ENCODE measurements at places on chromosomes 2 and 18. TPM values are rescaled to one million over a fixed set of nuclear protein-coding genes. Genes with fewer than 3 reads are reported as not detected.

GRCh38 chr2:162579169-162579568 lies 235.2 kb downstream of the GCA start:
- DNase-seq = no peak

GRCh38 chr2:6139916-6140315 lies 447.7 kb downstream of the SOX11 start:
- DNase-seq = no peak

DNA sequence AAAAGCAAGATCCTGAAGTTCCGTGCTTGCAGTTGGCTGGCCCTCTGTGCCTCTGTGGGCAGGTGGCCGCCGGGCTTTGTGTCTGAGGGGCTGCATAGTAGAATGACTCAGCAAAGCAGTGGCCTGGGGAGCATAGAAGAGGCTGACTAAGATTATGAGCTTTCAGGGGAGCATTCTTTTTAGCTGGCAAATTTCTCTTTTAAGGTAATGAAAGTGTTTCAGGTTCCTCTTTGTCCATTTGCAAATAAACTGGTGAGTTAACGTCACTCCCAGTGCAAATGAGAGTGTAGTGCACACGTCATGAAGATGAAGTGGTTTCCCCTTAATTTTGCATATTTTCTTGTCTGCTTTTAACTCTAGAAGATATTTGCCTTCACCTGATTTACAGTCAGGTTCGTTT lies 98.6 kb downstream of the BCL2L11 start:
- DNase-seq = no peak

DNA sequence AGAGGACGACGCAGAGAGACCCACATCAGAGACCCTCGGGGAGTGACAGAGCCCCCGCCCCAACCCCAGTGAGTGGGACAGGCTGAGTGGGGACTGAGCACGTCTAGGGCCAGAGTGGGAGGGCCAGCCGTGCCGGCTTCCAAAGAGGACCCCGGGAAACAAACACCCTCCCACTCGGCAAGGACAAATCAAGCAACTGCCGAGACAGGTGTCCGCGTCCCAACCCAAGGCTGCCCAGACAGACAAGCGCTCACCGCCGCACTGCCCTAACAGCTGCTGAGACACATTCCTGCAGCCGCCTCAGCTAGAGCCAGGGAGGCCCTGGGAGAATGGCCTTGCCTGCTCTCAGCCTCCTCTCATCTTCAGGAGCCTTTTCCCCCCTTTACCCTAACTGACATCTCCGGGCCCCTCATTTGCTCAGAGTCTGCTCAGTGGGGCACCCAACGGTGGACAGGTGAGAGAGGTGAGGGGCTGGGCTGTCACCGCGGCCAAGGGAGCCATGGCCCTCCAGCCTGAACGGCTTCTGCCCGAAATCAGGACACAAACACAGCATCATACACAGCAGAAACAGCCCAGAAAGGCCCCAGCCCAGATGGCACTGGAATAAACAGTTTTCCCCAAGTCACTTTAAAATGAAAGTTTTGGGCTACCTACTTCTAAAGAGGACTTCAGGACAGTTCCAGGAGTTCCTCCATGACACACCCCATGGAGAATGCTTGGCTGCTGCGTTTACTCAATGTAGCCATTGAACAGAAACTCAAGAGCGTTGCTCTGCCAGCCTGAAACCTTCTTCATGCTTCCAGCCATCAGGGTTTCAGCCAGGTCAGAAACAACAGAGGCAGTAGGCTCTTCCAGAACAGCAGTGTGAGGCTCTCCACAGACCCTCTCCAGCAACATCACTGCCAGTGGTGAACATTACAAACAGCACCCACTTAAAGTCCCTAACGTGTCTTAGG lies 23.6 kb downstream of the SLC66A2 start:
- no peak for DNase-seq

DNA sequence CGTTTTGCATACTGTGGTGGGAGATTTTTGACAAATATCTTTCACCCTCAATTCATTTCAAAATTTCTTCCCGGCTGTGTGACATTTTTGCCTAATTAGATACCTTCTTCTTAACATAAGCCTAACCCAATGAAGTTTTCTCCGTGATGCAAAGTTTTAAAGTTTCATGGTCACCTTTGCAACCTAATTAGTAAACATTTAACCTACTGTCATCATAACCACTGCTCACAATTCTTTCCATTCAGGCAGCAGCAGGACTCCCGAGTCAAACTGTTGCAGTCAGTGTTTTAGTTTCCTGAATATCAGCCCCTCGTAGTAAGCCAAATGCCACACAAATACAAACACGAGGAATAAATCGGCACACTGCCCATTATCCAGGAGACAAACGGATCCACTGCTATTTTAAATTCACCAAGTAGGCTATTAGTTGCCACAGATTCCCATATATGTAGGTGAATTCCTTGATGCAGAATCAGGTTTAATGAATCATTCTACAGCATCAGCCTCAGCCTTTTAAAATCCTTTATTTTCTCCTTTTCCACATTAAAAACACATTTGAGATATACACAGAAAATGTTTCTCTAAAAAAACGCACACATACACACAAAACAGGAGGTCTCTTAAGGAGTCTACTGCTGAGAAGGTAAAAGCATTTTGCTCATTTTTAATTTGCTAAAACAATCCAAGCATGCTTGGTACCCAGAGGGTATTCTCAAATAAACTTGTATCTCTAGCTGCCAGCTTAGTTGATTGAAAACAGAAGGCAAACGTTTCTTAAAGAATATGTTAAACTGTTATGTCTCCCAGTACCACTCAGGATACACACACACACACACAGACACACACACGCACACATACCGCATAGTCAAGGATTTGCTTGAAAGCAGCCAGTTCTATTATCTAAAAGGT lies 106.5 kb upstream of the KCTD1 start:
- DNase-seq = no peak

- peak; percentile 17 for DNase-seq
These were observed 12.6 kb downstream of the LDLRAD4 start for GRCh38 chr18:13231151-13231550.

GRCh38 chr2:177117755-177118154 lies 94.8 kb upstream of the HNRNPA3 start:
- DNase-seq = no peak

HOXD3 gene
- total RNA-seq = 0.66 TPM

DNA sequence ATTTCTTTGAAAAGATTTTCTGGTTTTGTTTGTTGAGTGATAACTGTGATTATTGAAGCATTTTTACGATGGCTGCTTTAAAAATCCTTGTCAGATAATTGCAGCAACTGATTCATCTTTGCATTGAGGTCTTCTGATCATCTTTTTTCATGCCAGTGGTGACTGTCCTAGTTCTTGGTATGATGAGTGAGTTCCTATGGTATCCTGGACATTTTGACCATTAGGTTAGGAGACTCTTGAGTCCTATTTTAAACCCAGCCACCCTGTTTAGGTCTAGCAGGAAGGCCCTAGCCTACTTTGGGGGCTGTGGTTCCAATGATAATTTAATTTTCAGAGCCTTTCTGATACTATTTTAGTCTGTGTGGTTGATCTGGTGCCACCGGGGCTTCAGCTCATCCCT lies 72.7 kb upstream of the REV1 start:
- DNase-seq = no peak

GPR155 gene
- total RNA-seq = 3.4 TPM

- no peak for DNase-seq
These were observed 290.8 kb downstream of the PRKCE start for GRCh38 chr2:45942237-45942738.

- DNase-seq = no peak
These were observed 47.8 kb downstream of the HK2 start for GRCh38 chr2:74881626-74882298.

GRCh38 chr2:86631846-86632485 lies 8.3 kb upstream of the RNF103 start:
- DNase-seq = no peak

GRCh38 chr2:26039603-26040323 lies 5.9 kb downstream of the RAB10 start:
- no peak for DNase-seq

GRCh38 chr18:54388203-54389142 lies 30.8 kb downstream of the C18orf54 start:
- peak; percentile 83 for DNase-seq

CNRIP1 gene
- total RNA-seq = 14.0 TPM

PLGLB1 gene
- not detected for total RNA-seq

LHCGR gene
- total RNA-seq = not detected

- DNase-seq = no peak
These were observed 206.4 kb upstream of the ID2 start for GRCh38 chr2:8475349-8476031.

DNA sequence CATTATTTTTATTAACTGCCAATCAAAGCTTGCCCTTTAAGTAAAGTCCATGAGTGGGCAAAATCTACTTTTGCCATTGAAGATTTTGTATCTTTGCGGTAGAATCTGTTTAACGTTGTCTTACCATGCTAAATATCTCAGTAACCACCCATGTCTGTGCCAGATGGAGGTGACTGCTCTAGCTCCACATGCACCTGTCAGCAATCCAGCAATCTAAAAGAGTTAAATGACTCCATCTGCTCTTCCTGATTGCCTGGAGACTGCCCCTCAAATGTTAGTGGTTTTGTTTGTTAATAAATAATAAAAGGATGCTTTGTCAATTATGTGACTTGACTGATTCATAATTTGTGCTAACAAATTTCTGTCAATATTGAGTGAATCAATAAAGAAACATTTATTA lies 141.7 kb downstream of the RBM43 start:
- DNase-seq = no peak

DNA sequence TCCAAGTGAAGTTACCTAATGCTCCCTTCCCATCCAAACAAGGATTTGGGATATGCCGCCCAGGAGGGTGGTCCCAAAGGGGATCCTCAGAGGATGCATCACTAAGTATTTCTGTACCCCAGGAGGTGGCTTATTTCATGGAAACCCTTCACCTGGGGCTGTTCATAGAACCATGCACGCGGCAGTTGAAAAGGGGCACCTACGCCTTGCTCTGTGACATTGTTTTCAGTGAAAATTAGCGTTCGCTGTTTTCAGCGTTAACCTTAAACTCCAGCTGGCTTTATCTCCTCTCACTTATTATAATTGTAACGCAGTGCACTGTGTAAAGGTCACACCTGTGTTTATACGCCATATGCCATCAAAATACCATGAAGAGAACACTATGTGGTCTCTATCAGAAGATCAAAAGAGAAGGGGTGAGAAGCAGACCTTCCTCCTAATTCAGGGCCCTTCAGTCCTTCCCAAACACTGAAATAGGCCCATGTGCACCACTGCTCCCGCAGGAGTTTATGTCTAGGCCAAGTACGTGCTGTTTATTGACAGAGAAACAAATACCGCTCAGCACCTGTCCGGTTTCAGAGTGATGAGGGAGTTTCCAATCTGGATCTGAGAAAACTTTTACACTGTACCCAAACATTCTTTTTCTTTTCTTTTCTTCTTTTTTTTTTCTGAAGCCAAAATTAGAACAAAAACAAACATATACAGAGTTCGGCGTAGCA lies 162.1 kb downstream of the BCL2 start:
- no peak for DNase-seq

- DNase-seq = no peak
These were observed 142.0 kb downstream of the NCK2 start for GRCh38 chr2:105886687-105887086.

DNA sequence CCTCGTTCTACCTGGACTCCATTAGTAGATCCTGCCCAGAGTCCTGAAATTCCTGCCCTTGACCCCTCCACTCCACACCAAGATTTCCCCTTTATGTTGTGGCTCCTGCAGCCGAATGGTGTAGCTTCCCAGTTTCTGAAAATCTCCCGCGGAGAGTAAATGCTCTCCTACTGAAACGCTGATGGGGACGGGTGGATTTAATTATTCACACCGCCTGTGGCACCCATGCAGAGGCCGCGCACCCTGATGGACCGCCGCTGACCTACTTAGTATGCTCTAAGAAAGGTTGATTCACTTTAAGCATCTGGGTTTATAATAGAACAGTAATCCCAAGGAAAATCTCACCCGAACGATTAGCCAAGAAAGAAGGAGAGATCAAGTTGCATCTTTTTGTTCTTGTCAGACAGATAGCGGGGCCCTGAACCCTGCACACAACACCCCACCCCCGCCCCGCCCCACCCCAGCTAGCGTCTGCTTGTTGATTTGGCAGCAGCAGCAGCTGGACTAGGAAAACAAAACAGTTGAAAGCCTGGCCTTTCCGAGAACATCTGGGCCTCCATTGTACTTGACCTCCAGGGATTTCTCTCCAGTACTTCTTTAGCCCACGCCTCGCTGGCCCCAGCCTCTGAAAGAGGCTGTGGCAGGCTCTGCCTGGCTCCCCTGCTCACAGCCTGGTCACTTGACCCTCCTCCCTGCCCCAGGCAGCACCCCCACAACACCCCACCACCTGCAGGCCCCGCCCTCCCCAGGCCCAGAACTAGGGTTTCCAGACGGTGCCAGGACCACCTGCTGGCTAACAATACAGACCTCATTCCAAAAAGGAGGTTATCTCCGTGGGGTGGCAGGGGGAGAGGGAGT lies 53.6 kb downstream of the DPYSL5 start:
- DNase-seq = peak; percentile 25

DNA sequence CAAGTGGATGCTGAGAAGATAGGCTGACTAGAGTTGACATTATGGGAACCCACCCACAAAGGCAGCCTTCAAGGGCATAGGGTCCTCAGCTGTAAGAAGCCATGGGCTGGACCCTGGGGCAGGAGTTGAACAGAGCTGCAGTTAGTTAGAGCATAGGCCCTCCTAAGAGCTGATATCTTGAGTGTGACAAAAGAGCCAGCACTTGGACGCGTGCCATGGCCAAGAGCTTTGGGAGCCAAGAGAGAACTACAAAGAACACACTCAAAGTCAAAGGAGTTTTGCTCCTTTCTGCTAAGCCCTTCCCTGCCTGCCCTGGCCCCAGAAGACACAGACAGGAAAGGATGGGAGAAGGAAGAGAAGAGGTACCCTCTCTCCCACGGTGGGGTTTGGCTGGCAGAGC lies 29.9 kb upstream of the AGAP1 start:
- no peak for DNase-seq

UPP2 gene
- not detected for total RNA-seq

DNA sequence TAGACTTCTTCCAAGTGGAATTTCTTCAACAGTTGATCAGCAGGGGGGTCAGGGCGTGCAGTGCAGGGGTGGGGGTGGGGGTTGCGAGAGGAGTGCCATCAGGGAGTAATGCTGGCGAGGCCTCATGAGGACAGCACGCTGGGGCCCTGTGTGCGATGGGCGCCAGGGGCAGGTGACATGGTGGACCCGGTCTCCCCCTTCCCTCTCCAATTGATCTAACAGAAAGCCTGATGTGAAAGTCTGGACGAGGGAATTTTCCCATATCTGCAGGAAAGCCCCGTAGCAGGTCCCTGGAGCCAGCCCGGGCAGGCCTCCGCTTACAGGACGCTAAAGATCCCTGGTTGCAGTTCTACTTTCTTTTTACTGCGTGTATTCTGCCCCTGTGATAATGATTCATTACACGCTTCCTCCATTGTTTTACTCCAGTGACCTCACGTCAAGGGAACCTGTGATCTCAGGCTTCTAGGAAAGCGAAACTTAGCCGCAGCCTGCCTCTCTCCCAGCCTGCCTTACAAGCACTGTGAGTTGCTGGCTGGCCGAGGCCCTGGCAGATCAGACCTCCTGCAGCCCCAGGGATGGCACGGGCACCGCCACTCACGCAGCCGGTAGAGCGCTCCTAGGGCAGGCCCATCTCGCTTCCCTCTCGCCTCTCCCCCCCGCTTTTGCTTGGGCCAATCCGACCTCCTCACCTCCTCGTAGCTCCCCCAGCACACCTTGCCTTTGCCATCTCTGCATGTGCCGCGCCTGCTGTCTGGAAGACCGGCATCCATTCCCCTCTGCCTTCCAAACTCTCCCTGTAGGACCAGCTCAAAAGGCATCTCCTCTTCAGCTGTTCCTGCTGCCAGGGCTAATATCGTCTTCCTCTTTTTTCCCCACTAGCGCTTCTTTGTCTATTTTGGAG lies 19.2 kb downstream of the NEURL3 start:
- peak; percentile 73 for DNase-seq

GRCh38 chr2:155442755-155443372 lies 744.4 kb downstream of the KCNJ3 start:
- no peak for DNase-seq

All from SJSA1 (cell line).